Epithelial cell of prostate (primary cell): ENCODE measurements at places on chromosomes 7 and 10.

- DNase-seq: no peak
Measured at GRCh38 chr10:29600821-29601220, 34.0 kb downstream of the SVIL start.

- no peak for DNase-seq
Measured at GRCh38 chr7:71982851-71983250, 429.3 kb downstream of the CALN1 start.

- DNase-seq: no peak
Measured at GRCh38 chr7:157737151-157738065, 400.6 kb downstream of the DNAJB6 start.

DNA sequence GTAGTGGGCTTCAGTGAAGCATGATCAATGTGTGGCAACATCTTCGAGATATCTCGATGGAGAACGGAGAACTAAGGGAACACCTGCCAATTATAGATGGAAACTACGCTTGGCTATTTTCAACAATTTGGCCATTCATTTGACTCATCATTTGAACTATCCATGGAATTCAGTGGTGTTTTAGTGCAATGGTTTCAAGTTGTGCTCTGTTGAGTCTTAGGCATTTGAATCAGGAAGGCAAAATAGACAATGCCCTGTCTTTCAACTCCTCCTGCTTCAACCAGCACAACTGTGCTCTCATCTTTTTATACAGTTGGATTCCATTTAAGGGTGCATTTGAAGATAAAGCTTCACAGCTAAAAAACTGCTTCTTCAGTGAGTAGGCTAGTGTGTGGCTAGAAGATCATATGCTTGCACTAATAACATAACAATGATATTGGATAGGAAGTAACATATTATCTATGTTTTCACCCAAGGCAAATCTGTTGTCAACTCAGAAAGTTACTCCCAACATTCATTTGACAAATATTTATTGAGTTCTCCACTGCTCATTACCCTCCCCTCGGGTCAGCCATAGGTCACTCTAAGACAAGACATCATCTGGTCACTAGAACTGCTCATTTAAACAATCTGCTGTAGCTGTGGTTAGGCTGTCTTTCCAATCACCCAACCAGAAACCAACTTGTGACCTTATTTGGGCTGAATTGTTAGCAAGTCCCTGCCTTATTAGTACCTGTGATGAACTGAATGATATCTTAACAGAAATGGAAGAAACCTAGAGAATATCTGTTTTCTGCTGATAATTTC, 314.1 kb upstream of the SP4 start:
- no peak for DNase-seq

- no peak for DNase-seq
Measured at GRCh38 chr7:90387470-90388240, 15.6 kb upstream of the CLDN12 start.

DNA sequence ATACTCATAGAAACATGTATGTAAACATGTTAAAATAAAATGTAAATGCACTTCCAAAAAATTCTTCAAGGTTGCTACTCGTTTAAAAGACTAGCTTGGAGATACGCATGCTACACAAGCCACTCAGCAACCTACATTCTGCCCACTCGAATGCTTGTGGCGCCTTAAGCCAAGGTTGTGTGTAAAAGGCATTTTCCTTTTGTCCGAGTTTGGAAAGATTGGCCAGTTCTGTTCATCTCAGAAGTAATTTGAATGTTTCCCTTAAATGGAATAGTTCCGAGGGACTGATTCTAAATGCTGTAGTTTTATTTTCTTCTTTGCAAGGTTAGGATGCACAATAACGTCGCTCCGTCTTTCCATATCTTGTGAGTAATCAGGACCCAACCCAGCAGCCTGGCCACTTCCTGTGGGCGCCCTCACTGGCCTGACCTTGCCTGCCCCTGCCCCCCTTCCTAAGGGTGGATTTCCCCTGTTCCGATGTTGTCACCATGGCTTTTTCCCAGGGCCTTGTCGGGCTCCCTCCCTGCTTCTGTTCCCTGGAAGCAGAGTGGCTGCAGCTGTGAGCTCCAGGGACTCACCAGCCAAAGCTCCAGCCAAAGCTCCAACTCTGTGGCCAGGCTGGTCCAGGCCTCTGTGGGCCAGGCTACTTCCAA, 70.6 kb downstream of the PTPRE start:
- DNase-seq: no peak

- no peak for DNase-seq
Measured at GRCh38 chr10:61471491-61471890, 18.3 kb upstream of the TMEM26 start.

DNA sequence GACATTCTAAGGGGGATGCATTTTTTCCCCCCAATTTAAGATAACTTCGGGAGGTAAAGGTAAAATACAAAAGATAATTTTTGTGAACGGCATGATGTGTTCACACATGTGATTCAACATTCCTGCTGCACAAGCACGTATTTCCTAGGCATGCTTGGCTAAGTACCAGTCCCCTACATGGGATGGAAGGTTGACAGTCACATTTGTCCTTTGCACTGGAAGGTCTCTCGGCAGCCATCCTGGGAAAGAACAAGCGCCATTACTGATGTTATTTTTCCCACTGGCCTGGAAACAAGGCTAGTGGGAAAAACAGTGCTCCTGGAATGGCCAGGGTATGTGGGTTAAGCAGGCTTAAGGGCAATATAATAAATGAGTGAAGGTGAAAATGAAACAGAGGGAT, 276.2 kb upstream of the AOAH start:
- DNase-seq: no peak

DNA sequence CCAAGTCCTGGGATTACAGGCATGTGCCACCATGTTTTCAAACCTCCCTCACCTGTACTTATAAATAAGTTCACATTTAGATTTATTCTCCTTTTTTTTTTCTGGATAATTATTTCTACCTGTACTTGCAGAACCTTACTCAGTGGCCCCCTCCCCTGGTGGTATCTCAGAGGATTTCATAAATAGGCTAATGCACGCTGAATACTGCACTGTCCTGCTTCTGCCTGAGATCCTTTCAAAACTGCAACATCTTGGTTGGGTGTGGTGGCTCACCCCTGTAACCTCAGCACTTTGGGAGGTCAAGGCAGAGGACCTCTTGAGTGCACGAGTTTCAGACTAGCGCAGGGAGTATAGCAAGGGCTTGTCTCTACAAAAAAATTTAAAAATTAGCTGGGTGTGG, 4.6 kb upstream of the BLVRA start:
- DNase-seq: no peak

GRCh38 chr7:15922002-15922401, 235.5 kb upstream of the MEOX2 start:
- no peak for DNase-seq

DNA sequence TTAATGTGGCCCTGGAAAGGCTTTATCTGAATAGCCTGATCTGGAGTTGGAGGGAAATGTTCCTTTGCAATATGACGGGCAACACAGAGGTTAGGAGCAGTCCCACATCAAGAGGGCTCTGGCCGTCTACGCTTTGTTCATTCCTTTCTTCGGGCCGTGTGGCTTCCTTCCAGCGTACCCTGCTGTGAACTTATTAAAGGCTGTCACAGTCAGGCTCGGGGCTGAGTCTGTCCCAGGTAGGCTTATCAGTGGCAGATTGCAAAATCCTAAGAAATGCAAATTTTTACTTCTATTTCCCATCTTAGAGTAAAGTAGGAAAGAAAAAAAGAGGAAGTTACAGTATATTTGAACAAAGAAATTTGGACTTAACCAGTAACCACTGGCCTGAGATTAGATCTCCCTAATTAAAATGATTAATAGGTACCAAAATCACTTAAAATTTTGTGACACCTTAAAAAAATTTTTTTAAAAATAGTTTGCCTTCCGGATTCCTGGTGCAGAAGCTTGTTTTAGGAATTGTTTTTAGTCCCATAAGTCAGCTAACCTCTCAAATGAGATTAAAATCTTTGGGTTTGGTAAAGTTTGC, 453.1 kb upstream of the MKI67 start:
- no peak for DNase-seq

DNA sequence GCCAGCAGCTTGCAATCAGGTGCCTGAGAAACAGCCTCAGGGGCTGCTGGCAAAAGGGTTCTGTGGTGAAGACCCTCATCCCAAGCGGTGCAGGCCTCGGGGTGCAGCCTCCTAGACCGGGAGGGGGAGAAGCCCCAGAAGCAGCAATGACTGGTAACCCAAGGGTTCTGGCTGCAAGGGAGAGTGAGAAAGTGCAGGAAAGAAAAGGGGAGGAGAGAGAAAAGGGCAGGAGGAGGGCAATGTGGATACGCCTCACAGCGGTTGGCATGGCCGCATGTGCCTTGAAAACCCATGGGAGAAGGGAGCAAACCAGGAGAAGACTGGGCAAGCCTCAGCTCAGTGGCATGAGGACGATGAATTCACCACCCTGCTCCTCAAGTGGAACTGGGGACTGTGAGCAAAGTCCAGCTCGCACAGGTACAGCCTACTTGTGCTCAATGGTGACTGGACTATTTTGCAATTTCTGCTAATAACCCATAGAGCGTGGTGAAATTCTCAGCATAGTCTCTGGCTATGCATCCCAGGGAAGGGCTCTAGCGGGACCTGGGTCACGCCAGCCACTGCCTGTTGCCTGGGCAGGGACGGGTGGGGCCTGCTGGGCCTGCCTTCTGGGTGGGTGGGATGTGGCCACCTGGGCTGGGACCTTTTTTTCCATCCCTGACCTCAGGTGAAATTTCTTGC, 6.2 kb downstream of the CLRN3 start:
- no peak for DNase-seq

GRCh38 chr10:123889821-123890220, 1.8 kb downstream of the CPXM2 start:
- no peak for DNase-seq

- DNase-seq: no peak
Measured at GRCh38 chr7:133940368-133940767, 186.8 kb upstream of the LRGUK start.

- no peak for DNase-seq
Measured at GRCh38 chr10:124972637-124973036, 30.7 kb downstream of the ZRANB1 start.

DNA sequence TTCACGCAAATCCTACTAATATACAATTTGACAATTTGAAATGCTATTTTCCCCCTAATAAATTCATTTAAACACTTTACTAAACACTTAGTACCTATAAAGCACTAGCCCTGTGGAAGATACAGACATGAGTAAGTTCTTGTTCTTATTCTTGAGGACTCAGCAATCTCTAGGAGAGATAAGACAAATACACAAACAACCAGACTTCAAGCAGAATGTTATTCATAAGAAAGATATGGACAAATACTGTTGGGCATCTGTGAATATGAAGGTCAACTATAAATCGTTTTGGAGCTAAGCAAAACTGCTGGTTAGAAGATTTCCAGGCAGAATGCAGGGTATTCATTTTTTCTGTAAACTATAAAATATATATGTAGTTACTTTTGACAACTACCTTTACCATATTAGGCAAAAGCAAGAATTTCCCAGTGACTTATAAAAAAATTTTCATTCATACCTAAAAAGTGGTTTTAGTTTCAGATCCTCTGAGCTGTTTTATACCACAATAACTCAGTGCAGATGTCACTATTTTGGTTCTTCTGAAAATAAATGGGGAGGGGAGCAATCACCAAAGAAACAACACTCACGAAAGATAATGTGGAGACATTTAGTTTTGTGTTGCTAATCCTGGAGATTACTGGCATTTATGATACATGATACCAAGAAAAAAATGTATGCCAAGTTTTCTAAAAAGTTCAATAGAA, 3.8 kb downstream of the VPS41 start:
- no peak for DNase-seq

GRCh38 chr7:156074084-156074483, 261.8 kb upstream of the SHH start:
- DNase-seq: no peak

DNA sequence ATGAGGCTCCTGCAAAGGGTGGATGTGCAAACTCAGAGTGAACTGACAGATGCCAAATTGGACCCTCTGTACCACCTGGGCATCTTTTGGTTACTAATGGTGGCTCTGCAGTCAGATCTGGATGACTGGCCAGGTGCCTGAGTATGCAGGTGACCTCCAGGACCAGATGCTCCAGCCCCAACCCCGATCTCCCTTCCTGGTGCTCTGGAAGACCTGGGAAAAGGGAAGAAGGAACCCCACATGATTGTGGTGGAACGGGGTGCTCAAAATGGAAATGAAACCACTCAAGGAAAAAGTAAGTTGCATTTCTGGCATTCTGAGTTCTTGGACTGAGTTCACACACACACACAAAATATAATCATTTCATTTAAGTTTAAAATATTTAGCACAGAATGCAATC, 9.8 kb upstream of the AEBP1 start:
- DNase-seq: no peak

- DNase-seq: no peak
Measured at GRCh38 chr10:62860946-62861345, 44.8 kb upstream of the EGR2 start.

- DNase-seq: no peak
Measured at GRCh38 chr7:30681815-30682211, 443 bp downstream of the CRHR2 start.

- no peak for DNase-seq
Measured at GRCh38 chr7:37920849-37921805, 687 bp downstream of the EPDR1 start.

DNA sequence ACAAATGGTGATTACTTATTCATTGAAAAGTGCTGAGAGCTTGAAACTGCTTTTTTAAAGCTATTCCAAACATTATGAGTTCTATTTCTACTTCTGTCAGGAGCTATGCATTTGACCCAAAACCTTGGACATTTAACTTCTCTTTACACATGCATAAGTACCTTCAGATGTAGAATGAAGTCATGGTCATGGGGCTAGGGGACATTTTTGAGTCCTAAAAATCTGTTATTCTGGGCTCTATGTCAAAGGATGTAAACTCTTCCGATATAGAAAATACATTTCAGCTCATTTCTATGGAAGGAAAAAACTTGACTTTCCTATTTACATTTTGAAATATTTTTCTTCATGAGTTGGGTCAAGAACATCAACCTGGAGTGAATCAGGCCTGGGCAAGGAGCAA, 179.5 kb upstream of the CXCL12 start:
- no peak for DNase-seq

DNA sequence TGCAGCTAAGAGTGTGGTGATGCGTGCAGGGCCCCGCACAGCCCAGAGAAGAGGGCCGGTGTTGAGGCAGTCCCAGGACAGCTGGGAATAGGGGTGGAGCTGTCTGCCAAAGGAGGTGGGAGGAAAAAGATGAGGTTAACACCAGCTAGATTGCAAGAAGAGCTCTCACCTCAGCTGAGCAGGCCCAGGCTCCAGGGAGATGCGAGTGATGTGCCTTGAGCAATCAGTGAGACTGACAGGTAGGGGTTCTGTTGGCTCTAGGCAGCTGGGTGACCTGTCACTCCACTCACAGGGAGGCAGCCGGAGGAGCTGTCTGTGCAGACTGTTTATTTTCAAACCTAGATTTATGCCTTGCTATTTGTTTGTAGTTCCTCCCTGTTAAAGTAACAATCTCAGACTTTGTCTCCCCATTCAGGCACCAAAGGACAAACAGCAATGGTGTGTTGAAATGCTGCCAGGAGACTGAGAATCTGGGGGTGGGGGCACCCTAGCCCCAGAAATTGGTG, 205.1 kb upstream of the CXCL12 start:
- DNase-seq: no peak

- no peak for DNase-seq
Measured at GRCh38 chr7:6256677-6257535, 15.5 kb downstream of the CYTH3 start.
